ENCODE measurements at places on chromosomes 2 and 18.

DNA sequence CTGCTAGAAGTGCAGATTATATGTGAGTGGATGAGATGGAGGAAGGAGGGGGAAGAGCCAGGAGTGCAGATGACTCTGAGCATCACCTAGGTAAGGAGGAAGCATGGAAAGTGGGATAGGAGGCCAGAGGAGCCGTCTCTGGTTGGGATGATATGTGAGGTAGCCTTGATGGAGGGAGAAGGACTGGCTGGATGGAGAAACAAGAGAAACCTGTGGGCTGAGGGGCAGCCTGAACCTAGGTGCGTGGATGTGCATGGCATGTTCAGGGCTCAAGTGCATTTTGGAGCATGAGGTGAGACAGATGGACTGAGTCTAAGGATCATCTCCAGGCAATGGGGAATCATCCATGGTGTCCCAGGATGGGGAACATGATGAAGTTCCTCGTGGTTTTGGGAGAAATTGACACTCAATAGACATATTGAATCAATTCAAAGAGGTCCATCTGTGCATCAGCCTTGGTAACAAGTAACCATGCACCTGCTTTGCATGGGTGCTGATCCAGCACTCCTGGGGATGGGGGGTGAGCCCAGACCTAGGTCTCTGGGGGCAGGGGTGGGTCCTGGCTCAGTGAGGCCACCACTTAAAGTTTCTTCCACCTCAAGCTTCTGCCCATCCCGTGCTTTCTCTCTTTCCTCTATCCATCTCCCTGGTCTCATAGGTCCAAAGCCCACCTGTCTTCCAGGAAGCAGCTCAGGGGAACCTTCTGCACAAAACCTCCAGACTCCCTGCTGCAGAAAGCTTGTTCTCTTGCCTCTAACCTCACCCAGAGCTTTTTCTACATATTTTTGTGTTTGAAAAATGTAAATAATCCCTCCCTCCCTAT lies 19.2 kb downstream of the MYCN start:
- DNase-seq, result no peak

DNA sequence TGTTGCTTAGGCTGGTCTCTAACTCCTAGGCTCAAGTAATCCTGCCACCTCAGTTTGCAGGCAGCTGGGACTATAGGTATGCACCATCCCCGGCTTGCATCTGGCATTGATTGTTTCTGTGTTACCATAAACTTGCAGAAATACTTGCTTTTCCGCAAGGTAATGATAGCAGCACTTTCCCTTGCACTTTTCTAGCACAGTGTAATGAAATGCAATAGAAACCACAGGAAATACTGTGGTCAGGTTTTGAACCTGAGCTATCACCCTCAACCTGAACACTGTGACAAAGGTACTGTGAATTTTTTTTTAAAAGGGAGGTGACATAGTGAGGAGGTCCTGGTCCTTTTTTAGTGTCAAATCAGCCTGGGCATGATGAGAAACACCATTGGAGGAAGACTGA lies 38.3 kb downstream of the DHRS9 start:
- DNase-seq, result no peak

DNA sequence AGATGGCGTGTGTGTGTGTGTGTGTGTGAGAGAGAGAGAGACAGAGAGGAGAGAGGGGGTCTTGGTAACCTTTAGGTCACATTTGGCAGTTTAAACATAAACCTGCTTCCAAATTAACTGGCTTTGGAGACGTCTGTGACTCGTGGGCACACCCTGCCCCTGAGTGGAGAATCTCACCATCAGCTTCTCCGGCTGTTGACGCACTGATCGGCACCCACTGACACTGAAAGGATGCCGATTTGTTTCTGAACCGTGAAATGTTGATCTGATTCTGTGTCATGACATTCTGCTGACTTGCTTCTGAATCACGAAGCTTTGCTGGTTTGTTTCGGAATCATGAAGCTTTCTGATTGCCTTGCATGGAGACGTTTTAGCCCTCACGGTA lies 114.7 kb downstream of the RTP5 start:
- DNase-seq, result no peak

DNA sequence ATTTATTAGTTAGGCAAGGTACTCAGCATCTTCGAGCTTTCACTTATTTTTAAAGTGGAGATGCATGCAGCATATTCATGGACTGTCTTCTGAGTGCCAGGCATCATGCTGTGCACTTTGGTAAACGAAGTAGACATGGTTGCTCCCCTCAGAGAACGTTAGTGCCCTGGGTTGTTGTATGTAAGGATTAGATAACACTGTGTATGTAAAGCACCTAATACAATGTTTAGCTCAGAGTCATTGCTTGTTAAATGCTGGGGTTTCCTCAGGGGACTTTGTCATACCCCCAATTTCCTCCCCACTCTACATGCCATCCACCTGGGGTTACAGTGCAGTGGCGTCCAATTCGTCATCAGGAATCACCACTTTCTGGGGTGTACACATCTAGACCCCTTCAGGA lies 2.8 kb downstream of the UGGT1 start:
- DNase-seq, result no peak

DNA sequence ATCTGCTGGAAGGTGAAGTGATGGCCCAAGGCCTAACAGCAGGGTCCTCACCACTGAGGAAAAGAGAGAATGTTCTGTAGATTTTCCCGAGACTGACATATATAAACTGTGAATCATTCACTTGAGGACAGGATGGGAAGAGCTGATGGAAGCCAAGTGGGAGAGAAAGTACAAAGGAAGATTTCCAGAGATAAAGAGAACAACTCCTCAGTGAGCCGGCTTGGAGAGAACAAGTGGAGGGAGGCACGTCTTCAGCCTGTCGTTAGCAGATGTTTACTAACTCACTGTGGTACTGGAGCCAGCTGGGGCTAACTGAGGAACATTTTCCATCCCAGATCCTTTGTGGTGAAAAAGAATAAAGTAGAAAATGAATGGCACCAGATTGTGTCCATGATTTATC lies 552.9 kb upstream of the TNP1 start:
- no peak for DNase-seq

DNA sequence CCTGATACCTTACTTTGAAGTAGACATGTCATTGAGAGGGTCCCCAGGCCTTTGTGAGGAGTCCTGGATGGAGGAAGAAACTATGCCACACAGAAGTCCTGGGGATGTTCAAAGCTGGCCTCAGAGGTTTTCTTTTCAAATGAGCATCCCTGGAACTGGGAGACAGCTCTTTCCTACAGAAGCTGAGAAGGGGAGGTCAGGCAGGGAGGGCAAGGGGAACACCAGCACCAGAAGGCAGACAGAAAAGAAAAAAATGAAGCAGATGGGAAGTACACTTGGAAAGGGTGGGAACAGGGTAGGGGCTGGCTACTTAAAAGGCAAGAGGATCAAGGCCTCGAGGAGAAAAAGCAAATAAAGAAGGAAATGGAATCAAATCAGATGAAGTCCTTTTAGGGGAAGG lies 120.0 kb downstream of the FMNL2 start:
- no peak for DNase-seq

DNA sequence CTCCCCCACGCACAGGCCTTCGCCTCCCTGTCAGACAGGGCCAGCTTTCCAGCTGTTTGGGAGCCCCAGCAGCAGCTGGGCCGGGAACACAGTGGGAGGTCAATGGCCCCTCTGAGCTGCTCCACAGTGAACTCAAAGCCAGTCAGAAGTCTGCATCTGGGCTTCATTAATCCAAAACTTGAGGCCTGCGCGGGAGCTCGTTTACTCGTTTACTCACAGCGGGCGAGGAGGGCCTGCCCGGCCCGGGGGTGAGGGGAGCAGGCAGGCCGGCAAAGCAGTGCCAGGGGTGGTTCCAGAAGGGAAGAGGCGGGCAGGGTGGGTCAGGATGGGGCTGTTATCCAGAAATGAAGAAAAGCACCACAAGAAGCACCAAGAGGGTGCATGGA lies 36.8 kb upstream of the SEMA4C start:
- no peak for DNase-seq

- DNase-seq, result no peak
Observed at GRCh38 chr2:73103018-73103542, 9.7 kb downstream of the RAB11FIP5 start.

DNA sequence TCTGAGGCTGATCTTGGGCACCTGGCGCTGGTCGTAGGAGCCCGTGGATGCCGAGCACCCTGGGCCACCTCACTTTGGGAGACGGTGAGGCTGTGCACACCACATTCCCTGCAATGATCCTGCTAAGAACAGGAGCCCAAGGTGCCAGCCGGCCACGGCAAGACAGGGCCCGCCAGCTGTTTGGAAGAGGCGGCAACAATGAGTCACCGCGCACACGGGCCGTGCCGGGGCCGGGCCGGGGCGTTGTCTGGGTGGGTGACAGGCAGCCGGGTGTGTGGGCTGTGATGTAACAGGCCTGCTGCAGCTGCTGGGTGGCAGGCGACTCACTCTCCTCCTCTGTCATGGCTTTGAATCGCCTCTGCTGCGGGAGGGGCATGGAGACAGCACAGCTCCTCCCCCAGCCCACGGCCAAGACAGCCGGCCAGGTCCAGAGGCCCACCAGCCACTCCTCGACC lies 49.7 kb upstream of the ODC1 start:
- DNase-seq, result peak; percentile 29

DNA sequence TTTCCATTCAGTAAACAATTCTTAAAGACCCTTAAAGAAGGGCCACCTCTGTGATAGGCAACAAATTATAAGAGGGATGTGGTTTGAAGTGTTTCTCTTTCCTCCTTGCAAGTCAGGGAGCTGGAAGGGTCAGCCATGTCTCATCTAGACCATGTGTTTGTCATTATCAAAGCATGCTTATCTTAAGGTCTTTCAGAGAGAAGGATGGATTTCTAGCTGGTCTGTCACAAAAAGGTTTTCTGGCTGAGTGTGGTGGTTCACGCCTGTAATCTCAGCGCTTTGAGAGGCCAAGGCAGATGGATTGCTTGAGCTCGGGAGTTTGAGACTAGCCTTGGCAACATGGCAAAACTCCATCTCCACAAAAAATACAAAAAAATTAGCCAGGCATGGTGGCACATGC lies 59.2 kb upstream of the PEX13 start:
- DNase-seq, result no peak

GRCh38 chr2:53268626-53269025 lies 499.0 kb upstream of the CHAC2 start:
- DNase-seq, result no peak

GRCh38 chr2:142220901-142221300 lies 90.1 kb upstream of the LRP1B start:
- DNase-seq, result no peak

- no peak for DNase-seq
Observed at GRCh38 chr2:61770746-61771145, 83.1 kb downstream of the FAM161A start.

GRCh38 chr18:55186588-55186987 lies 227.3 kb upstream of the CCDC68 start:
- DNase-seq, result no peak

- no peak for DNase-seq
Observed at GRCh38 chr2:188878716-188879115, 95.5 kb upstream of the COL3A1 start.

DNA sequence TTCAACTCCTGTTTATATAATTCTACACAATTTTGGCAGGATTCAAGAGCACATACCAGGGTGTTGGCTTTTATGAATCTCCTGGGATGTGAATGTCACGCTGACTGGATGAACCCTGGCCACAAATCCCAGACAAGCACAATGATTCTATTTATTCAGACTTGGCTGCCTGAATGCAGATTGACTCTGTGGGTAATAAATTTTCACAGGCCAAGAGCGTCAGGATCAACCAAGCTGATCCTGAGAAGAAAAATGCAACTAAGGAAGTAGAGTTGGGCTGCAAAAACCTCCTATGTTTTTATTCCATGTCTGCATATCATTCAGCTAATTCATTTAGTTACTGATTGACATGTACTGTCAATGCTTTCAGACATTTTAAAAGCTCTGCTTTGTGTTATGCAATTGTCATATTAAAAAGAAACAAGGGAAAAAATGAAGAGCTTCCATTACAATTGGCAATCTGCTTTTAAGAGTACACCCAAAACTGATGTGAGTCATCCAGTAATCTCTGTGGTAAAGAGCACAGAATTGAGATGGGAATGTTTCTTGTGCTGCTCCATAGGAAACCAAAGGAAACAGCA lies 173.0 kb upstream of the REV1 start:
- DNase-seq, result no peak

DNA sequence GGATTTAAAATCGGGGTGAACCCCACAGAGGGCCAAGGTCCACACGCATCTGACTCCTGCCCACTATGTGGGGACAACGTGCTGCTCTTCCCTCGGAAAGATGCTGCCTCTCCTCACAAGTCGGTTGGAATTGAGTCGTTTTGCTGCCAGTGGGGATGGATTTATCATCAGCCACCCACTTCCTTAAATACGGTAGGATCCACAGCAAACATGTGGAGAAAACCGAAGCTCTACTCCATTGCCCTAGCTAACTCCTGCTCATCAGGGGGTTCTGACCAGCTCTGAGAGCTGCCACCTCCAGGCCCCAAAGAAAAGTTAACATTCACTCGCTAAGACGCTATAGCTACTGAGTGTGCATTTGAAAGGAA lies 80.9 kb downstream of the CHRNA1 start:
- DNase-seq, result no peak

- no peak for DNase-seq
Observed at GRCh38 chr2:138190999-138191398, 226.7 kb downstream of the HNMT start.

DNA sequence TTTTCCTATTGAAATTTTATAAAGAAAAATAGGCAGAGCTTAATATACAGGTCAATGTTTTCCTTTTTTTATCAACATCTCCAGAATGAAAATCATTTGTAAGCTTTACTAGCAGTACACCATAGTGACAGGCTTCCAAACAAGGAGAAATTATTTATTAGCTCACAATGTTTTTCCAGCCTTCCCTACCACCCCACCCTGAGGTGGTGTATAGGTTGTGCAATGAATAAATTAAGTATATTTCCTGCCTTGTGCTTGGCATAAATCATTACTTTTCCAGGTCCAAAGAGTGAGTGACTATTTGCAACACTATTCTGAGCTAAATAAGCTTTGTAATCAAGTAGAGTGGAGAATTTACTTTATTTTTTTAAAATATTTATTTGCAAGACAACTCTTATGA lies 876.2 kb upstream of the POU3F3 start:
- no peak for DNase-seq

DNA sequence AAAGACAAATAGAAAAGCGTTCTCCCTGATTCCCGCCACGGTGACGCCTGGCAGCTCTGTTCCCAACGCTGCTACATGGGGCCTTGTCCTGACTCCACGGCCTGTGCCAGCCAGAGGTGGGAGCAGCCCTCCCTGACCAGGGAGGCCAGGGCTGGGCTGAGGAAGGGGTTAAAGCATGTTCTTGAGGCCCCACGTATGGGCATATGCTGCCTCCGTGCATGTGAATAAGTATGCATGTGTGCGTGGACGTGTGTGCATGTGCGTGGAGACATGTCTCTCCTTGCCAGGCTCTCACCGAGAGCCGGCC lies 1.6 kb upstream of the SNED1 start:
- no peak for DNase-seq

- DNase-seq, result no peak
Observed at GRCh38 chr18:8960740-8961657, 141.5 kb upstream of the NDUFV2 start.

GRCh38 chr2:182259629-182260150 lies 167.1 kb downstream of the PDE1A start:
- no peak for DNase-seq

Data from activated CD4-positive, CD25-positive, alpha-beta regulatory T cell treated with anti-CD3 and anti-CD28 coated beads, Interleukin-2, amount 50 U/mL, for 16 hours (primary cell).